NCI-H146 (cell line): ENCODE measurements at places on chromosomes 12 and 14.

GRCh38 chr12:64937452-64937851 lies 113.0 kb downstream of the TBC1D30 start:
- no peak for DNase-seq

DNA sequence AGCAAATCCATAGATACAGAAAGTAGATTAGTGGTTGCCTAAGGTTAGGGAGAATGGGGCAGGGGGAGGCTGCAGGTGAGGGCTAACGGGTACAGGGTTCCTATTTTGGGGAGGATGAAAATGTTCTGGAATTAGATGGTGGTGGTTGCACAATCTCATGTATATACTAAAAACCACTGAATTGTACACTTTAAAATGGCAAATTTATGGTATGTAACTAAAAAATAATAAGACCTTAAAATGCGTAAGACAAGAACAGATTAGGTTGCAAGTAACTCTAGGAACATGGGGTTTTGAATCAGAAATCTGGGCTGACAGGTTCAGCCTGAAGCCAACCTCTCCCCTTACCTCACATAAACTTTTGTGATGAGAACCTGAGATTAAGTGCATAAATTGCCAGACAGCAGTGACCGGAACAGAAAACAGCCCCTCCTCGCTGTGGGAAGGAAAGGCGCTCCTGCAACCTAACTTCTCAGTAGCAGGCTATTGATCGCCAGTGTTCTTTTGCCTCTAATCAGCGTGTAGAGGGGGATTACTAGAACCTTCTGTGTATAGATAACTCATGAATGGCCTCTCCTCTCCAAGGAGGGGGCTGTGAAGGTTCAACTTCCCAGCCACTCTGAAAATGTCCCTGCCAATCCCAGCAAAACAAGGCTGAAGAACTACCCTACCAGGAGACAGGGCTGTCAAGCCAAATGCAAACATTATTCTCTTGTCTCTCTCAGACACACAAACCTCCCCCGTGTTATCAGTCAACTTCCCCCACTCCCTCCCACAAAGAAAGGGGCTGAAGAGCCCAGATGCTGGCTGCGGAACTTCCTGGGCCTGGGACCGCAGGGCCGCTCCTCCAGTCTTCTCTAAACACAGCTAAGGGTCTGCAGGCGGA lies 1.9 kb downstream of the SSH1 start:
- no peak for DNase-seq

DNA sequence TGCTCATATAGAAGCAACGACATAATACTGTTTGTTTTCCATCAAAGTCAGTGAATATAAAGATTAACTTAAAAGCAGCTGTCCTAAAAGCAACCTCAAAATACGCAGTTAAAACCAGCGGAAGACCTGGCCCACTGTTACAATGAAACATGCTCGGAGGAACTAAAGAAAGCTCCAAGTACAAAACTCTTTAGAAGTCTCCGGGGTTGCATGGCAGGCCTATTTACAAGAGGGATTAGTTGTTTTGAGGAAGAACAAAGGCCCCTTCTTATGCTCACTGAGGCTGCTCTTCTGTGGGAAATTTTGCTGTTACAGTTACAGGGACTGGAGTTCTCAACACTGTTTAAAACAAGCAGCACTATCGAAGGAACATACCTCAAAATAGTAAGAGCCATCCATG lies 75.9 kb upstream of the C12orf71 start:
- no peak for DNase-seq

- no peak for DNase-seq
These were observed 271.5 kb upstream of the TBX3 start for GRCh38 chr12:114955414-114956014.

DNA sequence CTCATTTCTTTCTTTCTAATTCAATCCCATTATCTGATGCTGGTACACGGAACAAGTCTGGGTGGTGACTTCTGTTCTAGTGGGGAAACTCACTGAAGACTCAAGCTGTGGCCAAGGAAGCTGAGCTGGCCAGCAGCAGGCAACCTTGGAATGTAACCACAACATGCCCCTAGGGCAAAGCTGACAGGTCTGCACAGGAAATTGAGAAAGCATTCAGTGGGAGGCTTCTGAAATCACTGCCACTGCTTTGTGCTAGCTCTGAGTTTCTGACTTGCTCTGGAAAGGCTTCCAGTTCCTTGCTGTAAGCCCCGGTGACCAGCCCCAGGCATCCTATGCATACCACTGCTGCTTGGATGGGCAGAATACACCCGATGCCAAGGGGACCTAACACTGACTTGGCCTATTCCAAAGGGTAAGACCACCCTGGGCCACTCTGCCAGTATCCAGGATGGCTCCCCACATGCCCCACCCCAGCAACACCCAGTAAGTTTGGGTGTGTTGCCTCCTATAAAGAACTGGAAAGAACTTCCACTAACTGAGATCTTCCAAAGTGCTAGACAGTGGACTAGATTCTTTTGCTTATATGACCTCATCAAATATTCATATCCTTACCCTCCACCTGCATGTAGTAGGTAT lies 84.5 kb upstream of the CDKN3 start:
- DNase-seq = no peak
